ENCODE measurements at places on chromosomes 16 and 17.

DNA sequence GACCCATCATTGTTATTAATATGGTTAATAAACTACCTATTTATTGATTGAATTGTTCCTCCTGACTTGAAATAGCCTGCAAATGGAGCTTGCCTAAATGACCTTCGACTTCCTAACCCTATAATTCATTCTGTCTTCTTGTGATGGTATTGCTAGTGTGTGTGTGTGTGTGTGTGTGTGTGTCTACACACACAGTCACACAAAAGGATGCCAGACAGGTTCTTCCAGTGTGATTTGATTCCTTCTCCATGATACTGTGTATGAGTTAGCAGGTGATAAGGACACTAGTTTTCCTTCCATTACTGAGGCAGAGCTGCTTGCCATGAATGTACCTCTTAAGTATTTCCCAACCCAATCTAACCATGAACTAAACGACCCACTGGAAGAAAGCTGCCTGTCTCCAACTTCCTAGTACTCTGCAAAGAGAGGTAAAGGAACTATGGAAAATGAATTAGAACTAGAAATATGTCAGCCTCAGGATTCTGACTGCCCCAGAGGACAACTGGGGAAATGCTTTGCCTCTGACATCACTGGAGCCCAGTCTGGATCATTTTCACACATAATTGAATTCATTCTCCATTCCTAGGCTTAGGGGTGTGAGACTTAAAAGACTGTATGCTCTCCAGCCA, 3.5 kb upstream of the CDC6 start:
- DNase-seq, result no peak

DNA sequence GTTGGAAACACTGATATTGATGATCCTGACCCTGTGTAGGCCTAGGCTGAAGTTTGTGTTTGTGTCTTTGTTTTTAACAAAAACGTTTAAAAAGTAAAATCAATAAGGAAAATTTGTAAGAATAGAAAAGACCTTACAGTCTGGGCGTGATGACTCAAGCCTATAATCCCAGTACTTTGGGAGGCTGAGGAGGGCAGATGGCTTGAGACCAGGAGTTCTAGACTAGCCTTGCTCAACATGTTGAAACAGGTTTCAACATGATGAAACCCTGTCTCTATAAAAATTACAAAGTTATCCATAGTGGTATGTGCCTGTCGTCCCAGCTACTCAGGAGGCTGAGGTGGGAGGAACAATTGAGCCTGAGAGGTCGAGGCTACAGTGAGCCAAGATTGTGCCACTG, 18.3 kb upstream of the TOM1L1 start:
- DNase-seq, result no peak

GRCh38 chr17:3418222-3418621, 7.1 kb downstream of the OR3A3 start:
- DNase-seq, result no peak

- no peak for DNase-seq
Observed at GRCh38 chr17:58666858-58667267, 25.0 kb downstream of the TEX14 start.

DNA sequence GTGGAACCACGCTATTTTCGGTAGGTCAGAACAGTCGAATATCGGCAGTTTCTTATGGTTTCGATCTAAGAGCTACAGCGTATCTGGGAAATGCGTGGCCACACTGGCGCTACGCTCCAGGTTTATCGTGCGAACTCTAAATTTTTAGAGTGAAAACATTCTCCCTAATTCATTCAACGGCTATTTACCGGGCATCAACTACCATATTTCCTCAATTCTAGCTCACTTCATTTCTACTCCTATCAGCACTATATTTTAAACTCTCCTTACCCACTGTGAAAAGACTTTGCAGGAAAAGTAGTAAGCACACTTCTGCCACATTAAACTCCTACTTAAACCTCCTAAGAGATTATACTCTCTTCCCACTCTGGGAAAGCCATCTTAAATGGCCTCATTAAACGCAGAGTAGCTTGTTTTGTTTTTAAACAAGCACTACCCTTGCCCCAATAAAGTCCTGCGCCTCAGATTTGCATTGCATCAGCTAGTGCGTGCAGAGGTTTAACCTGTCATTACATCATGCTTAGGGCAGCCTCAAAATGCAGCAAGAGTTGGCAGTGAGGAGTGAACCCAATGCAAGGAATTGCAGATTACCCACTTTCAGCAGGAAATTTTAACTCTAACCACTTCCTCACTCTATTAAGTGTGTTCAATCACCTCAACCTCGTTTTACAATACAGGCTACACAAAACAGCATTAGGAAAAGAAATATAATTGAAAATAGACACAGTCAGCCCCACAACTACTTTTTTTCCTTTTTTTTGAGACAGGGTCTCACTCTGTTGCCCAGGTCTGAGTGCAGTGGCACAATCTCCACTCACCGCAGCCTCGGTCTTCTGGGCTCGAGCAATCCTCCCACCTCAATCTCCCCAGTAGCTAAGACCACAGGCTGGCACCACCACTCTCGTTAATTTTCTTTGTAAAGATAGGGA, 18.8 kb downstream of the SIAH1 start:
- no peak for DNase-seq

DNA sequence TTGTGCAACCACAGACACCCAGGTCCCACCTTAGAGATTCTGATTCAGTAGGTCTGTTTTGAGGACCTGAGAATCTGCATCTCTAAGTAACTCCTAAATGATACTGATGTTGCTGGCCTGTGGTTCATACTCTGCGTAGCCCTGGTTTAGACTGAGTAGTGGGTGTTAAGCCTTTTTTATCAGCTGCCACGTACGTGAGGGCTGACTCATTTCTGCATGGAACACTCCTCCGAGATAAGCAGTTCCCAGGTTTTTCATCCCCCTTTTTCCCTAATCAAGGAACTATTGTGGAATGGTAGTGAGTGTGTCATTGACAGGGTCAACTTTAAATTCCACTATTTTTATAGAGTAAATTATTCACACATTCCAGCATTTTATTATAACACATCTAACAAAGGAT, 26.1 kb downstream of the CDRT4 start:
- no peak for DNase-seq

DNA sequence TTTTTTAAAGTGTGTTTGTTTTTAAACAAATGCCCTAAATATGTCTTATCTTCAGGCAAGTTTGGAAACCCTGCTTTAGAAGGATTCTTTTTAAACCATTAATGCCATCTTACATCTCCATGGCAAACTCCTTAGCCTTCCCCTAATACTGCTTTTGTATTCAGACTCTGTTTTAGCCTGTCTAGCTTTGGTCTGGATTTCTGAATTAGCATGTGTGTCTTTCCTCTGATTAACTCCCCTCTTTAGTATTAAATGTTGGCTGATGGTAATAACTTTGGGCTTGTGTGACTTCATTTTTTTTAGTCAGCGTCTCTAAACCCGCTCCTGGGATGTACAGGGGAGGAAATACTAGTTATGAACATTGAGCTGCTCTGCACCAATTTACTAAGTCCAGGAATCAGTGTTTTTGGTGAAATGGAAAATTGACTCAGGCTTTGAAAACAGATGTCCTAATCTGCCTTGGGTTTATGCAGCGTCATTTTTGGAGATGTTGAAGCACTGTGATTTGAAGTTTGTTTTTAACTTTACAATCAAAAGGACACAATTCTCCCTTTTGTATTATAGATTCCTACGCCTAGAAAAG, 22.2 kb downstream of the WIPF2 start:
- no peak for DNase-seq

GRCh38 chr17:35733366-35733765, 1.9 kb downstream of the RASL10B start:
- no peak for DNase-seq

DNA sequence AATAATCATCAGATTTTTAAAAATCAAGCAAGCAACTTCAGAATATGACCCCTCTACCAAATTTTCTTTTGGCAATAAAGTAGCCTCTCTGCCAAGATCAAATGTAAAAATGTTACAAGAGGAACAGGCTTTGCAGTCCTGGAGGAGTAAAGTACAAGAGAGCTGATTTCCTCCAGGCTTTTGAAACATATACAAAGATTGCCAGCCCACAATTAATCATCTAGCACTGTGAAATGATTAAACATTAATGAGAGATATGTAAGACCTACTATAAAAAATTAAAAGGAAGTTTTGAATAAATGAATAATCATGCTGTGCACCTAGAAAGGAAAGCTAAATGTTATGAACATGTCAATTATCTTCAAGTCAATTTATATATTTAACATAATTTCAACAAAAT, 26.3 kb downstream of the TXNDC11 start:
- DNase-seq, result no peak

- DNase-seq, result no peak
Observed at GRCh38 chr17:59347975-59348391, 16.5 kb downstream of the YPEL2 start.

- DNase-seq, result no peak
Observed at GRCh38 chr17:58447039-58447975, 30.0 kb upstream of the RNF43 start.

DNA sequence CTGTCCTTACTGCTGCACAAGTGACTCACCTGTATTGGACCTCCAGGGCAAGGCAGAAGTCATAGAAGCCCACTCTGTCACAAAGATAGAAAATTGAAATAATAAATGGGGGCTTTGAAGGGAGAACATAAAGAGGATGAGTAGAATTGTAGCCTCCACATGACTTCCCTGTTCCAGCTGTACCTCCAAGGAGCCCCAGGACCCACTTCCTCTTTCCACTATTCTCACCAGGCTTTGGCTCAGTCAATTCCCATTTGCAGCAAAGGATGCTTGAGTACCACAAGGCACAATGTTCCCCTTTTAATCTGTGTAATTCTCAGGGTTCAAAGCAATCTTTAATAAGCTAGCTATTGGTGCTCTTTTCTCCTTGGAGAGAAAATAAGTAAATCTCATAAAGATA, 512.1 kb downstream of the TOX3 start:
- no peak for DNase-seq

GRCh38 chr16:56743840-56744239, 13.9 kb downstream of the NUP93 start:
- no peak for DNase-seq

DNA sequence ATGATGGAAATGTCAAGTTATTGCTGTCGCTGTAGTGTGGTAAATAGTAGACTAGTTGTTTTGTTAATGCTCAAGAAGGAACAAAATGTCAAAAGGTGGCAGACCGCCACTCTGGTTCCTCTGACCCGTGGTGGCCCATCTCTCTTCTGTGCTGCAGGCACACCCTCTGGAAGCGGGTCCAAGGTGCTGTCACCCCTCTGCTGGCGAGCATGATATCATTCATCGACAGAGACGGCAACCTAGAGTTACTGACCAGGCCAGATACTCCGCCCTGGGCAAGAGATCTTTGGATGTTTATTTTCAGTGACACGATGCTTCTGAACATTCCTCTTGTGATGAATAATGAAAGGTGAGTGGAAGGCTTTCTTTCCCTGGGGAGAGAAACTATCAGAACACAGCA, 56.8 kb upstream of the ENDOV start:
- DNase-seq, result no peak

GRCh38 chr16:55496509-55497145, 12.2 kb upstream of the LPCAT2 start:
- DNase-seq, result no peak

GRCh38 chr16:57761301-57761700, 25.7 kb downstream of the KATNB1 start:
- DNase-seq, result no peak

DNA sequence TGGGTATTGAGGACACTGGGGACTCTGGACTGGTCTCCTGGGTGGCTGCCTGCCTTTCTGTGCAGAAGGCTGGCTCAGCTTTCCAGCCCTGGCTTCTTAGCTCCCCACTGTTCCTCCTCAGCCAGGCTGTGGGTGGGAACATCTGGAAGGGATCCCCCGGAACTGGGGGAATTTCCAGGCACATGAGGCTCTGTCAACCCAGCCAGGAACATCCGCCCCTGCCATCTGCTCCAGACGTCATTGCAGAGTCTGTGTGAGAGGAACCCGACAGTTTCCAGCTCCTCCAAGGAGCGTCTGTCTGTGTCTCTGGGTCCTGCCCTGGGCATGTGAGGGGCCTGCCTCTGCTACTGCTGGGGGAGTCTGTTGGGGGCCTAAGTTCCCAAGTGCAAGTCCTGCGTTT, 36.2 kb upstream of the CRHR1 start:
- DNase-seq, result no peak

DNA sequence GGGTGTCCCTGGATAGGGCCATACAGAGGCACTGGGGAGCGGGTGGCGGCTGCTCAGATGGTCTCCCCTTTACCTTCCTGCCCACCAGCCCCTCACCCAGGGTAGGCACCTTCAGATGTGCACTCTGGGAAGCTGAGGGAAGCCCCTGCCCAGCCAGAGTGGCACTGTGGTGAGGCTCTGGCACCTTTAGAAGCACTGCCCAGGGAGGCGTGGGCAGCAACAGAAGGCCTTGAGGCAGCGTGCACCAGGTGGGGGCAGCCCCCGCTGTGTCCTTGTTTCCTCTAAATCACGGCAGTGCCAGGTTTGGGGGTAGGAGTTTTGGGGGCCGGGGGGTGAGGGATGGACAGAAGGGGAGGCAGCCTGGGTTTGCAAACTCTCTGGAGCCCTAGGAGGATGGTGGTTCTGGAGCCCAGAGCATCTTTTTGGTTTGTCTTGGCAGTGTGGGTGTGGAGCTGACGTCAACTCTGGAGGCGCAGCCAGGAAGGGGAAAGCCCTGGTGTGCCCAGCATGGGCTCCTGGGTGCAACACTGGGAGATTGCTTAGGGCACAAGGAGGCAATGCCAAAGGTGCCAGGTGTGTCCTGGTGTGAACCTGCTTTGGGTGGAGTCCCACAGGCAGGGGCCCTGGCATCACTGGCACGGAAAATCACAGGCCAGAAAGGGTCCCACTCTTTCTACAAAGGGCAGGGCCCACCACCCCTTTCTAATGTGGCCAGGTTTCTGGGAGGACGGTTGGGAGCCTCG, 23.1 kb upstream of the CDC42EP4 start:
- DNase-seq, result no peak

GRCh38 chr16:14640538-14640937, 7.8 kb downstream of the BFAR start:
- no peak for DNase-seq

GRCh38 chr17:70137451-70138230, 31.7 kb upstream of the KCNJ2 start:
- peak; percentile 28 for DNase-seq

- DNase-seq, result no peak
Observed at GRCh38 chr17:3946711-3947235, 17.5 kb downstream of the ATP2A3 start.

DNA sequence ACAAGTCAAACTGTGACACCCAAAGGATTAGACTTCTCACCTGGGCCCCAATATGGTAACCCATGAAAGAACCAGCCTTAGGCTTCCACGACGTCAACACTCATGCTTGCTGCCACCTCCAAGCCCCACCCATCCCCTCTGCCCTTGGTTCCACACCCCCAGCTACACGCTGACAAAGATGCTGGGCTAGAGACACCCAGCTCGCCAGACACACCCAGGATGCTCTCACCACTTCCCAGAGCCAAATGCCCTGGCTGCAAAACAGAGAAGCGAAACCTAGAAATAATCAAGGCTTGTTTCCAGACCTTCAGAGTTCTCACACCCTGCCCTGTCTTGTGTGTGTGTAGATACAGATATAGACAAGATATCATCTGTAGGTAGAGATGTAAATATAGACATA, 26.0 kb upstream of the ADCY9 start:
- DNase-seq, result peak; percentile 27

GRCh38 chr16:75794426-75794825, 68.1 kb upstream of the CPHXL start:
- DNase-seq, result no peak

GRCh38 chr17:61413661-61414126, 14.1 kb downstream of the TBX2 start:
- no peak for DNase-seq

All from GM12892 (cell line).